ENCODE measurements at places on chromosomes 2 and 18. TPM values are rescaled to one million over a fixed set of nuclear protein-coding genes. Genes with fewer than 3 reads are reported as not detected.

DNA sequence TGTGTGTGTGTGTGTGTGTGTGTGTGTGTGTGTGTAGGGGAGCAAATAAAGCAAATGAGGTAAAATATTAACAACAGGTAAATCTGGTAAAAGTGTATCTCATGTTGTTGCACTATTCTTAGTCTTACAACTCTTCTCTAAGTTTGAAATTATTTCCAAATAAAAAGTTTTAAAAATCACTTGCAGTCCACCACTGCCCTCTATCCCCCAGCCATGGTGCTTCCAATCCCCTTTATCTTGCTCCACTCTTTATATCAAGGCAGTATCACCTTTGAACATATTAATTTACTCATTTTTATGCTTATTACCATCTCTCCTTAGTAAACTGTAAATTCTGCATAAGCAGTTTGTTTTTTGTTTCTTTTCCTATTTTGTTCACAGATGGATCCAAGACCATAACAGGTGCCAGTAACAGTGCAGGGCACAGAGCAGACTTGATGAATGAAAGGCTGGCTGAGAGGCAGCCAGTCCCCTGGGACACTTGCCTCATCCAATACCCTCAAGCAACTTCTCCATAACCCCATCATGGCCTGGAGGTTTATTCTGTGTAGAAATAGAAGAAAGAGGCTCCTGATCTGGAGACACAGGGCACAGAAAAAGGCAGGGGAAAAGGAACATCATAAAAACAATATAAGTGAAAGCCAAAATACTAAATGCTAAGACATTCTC is 67.6 kb downstream of the LDAH start:
- DNase-seq, result no peak

- no peak for DNase-seq
These were observed 13.1 kb downstream of the GPR45 start for GRCh38 chr2:105254531-105255210.

GRCh38 chr2:58616961-58617360 is 375.8 kb upstream of the FANCL start:
- no peak for DNase-seq

- DNase-seq, result no peak
These were observed 31.1 kb upstream of the FAM237A start for GRCh38 chr2:206611191-206611590.

GRCh38 chr2:158297606-158298005 is 158.9 kb downstream of the CCDC148 start:
- no peak for DNase-seq

DNA sequence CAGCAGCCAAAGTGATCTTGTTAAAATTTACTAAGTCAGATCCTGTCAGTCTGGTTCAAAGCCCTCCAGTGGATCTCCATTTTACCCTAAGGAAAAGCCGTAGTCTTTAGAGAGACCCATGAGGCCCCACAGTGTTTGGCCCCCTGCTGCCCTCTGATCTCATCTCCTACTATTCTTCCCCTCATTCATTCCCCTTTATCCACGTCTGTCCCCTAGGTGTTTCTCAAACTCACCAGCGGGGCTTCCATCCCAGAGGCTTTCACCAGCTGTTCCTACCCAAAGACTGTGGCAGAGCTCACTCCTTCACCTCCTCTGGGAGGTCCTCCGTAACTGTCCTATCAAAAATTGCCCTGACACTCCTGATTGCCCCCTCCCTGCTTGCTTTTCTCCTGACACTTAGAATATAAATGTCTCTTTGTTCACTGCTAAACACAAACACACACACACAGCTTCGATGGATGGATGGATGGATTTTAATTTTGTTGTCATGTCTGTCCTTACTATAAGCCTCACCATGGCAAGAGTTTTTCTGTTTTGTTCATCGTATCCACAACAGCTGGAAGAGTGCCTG is 26.1 kb downstream of the LIMS1 start:
- DNase-seq, result no peak

Gene OXER1
- 0.35 TPM for total RNA-seq

Gene CXCR1
- total RNA-seq, result not detected

Gene LYPD1
- total RNA-seq, result 18.6 TPM

Gene PDE1A
- 66.7 TPM for total RNA-seq

Gene HAAO
- total RNA-seq, result 2.1 TPM
